Liver (tissue), 10 donors: ENCODE measurements at places on chromosomes 16 and 17. TPM values are rescaled to one million over a fixed set of nuclear protein-coding genes. Genes with fewer than 3 reads are reported as not detected.

KRTAP3-1 gene
- not detected for polyA plus RNA-seq

KRT27 gene
- polyA plus RNA-seq, result not detected

TAC4 gene
- not detected for polyA plus RNA-seq

GRCh38 chr17:42791948-42792347, 6.6 kb downstream of the COA3 start:
- H3K4me3 ChIP-seq, result no peak overlapping the region
- DNase-seq, result no peak
- no peaks in the 10 kb centered on the region for H3K36me3 ChIP-seq
- no peak overlapping the region for H3K27ac ChIP-seq

TBC1D3K gene
- polyA plus RNA-seq, result not detected

- H3K4me1 ChIP-seq, result peaks cover 7% of the 10 kb centered on the region
- H3K36me3 ChIP-seq, result peaks cover 13% of the 10 kb centered on the region
- H3K4me3 ChIP-seq, result no peak overlapping the region
- H3K27me3 ChIP-seq, result no peaks in the 10 kb centered on the region
These were observed 1.3 kb downstream of the CMTR2 start for GRCh38 chr16:71287911-71288310.

DNA sequence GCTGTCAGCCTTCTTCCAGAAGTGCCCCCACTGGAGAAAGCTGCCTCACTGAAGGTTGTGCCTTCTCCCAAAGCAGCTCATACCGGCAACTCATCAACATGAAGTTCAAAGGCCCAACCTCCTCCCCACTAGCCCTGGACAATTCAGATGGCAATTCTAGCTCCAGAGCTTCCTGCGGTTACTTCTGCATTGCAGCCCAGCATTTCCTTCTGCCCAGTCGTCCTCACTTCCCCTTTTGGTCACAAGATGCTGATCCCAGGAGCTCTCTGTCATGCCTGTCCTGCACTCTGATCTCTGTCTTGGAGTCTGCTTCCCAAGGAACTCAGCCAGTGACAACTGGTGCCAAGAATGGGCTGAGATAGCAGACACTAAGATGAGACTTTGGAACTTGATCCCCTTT, 178.2 kb upstream of the SOX9 start:
- H3K4me3 ChIP-seq, result no peak overlapping the region
- no peaks in the 10 kb centered on the region for H3K4me1 ChIP-seq
- H3K27ac ChIP-seq, result no peak overlapping the region

- no peak overlapping the region for H3K4me3 ChIP-seq
- no peaks in the 10 kb centered on the region for H3K4me1 ChIP-seq
These were observed 47.9 kb downstream of the RAB11FIP3 start for GRCh38 chr16:473046-474043.

- no peak overlapping the region for H3K27ac ChIP-seq
- H3K36me3 ChIP-seq, result peaks cover 10% of the 10 kb centered on the region
- peak; percentile 52 for DNase-seq
- H3K4me3 ChIP-seq, result no peak overlapping the region
These were observed 1.8 kb downstream of the LCAT start for GRCh38 chr16:67942200-67942509.

- no peaks in the 10 kb centered on the region for H3K36me3 ChIP-seq
- DNase-seq, result no peak
- no peaks in the 10 kb centered on the region for H3K27me3 ChIP-seq
- no peak overlapping the region for H3K4me3 ChIP-seq
These were observed 54.2 kb upstream of the PMFBP1 start for GRCh38 chr16:72226136-72226535.

HOXB6 gene
- polyA plus RNA-seq, result 0.58 TPM

SSTR5 gene
- not detected for polyA plus RNA-seq

DNA sequence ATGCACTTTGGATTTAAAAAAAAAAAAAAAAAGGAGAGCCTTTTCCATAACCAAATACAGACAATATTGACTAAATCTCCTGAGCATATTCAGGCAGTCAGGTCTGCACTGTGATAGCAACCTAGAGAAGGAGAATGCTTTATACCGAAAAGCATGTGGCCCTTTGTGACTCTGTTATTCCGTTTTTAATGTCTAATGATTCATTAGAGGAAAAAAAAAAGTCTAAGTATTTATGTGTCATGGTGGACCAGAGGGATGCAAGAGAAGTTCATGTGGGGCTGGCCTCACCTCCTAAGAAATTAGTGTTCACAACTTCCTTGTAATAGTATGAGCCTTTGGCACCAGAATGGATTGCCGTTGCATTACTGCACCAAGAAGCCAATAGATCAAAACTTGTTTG, 11.3 kb upstream of the VWA3A start:
- no peak overlapping the region for H3K27ac ChIP-seq
- no peak overlapping the region for H3K4me3 ChIP-seq
- DNase-seq, result no peak
- no peaks in the 10 kb centered on the region for H3K27me3 ChIP-seq
- H3K36me3 ChIP-seq, result peaks cover 2% of the 10 kb centered on the region

DNA sequence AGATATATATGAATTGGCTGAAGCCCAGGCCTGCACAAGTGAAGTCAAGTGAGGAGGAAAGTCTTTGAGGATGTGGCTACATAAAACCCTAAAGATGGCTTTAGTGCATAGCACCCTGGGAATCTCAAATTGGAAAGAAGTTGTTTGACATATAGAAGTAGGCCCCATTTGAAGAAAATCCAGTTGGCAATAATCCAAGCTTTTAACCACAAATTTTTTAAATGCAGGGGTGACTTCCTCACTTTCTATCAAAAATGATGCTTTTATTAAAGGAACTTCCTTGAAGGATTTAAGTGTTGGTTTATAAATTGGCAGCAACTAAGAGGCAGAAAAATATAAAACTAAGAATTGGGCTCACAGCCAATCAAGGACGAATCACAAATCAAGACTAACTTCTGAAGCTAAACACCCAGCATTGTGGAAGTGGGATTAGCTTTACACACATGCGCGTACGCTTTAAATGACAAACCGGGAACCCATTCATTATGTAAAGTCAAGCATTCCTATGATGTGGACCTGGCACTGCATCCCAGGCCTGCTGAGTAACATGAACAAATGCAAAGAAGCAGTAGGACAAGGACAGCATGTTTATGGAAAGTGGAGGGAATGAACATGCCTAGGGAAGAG, 63.3 kb downstream of the NOG start:
- no peak overlapping the region for H3K27ac ChIP-seq
- no peak for DNase-seq
- H3K4me3 ChIP-seq, result no peak overlapping the region
- no peaks in the 10 kb centered on the region for H3K27me3 ChIP-seq

GRCh38 chr16:67675579-67675935, 8.9 kb downstream of the C16orf86 start:
- H3K36me3 ChIP-seq, result no peaks in the 10 kb centered on the region
- no peaks in the 10 kb centered on the region for H3K27me3 ChIP-seq
- peak overlapping the region; percentile 73 for H3K27ac ChIP-seq
- peaks cover 56% of the 10 kb centered on the region for H3K4me1 ChIP-seq

CACNG3 gene
- not detected for polyA plus RNA-seq

DNA sequence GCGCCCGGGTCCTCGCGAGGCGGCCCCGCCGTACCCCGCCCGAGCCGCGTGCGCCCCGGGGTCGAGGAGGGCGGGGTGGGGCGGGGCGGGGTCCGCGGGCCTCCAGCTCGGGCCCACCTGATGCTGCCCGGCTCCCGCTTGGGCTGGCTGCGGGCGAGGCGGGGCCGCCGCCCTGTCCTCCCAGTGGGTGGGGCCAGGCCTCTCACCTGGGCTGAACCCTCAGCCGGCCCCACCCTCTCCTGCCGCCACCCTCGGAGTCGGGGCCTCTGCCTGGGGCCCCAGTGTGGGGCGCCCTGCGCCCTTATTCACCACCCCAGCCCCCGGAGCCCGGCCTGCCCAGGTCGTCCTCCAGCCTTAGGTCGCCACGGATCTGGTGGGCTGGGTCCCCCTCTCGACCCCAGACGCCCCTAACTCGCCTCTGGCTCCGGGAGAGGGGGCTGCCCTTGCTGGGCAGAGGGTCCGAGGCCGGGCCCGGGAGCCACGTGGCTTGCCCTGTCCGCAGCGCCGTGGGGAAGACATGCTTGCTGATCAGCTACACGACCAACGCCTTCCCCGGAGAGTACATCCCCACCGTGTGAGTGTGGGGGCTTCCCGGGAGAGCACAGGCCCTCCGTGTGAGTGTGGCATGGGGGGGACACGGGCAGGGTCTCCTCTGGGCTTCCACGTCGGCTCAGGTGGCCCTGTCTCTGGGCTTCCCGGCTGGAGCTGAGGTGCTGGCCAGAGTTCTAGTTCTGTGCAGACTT, 578 bp downstream of the RAC3 start:
- H3K4me3 ChIP-seq, result no peak overlapping the region
- peaks cover 60% of the 10 kb centered on the region for H3K4me1 ChIP-seq
- no peak overlapping the region for H3K27ac ChIP-seq
- DNase-seq, result no peak

DNA sequence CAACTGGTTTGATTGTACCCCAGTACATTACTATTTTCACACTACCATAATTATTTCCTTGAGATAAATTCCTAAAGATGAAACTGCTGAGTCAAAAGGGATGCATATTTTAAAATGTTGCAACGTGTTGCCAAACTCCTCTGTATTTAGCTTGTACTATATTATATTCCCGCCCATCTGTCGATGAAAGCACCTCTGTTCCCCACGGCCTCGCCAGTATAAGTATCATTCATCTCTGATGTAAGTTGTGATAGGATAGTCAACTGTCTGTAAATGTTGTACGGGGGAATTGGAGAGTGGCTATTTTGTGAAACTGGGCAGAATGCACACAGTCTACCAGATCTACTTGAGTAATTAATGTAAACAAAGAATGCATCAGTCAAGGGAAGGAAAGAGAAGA, 47.7 kb upstream of the TNRC6A start:
- no peak overlapping the region for H3K27ac ChIP-seq
- H3K4me3 ChIP-seq, result no peak overlapping the region

- no peak overlapping the region for H3K27ac ChIP-seq
- H3K27me3 ChIP-seq, result no peaks in the 10 kb centered on the region
- H3K36me3 ChIP-seq, result no peaks in the 10 kb centered on the region
- no peaks in the 10 kb centered on the region for H3K4me1 ChIP-seq
These were observed 148.1 kb downstream of the KCNJ2 start for GRCh38 chr17:70317421-70317820.

G6PC1 gene
- 84.7 TPM for polyA plus RNA-seq

RAB37 gene
- polyA plus RNA-seq, result 5.9 TPM

MYOCD gene
- polyA plus RNA-seq, result 0.14 TPM

DNA sequence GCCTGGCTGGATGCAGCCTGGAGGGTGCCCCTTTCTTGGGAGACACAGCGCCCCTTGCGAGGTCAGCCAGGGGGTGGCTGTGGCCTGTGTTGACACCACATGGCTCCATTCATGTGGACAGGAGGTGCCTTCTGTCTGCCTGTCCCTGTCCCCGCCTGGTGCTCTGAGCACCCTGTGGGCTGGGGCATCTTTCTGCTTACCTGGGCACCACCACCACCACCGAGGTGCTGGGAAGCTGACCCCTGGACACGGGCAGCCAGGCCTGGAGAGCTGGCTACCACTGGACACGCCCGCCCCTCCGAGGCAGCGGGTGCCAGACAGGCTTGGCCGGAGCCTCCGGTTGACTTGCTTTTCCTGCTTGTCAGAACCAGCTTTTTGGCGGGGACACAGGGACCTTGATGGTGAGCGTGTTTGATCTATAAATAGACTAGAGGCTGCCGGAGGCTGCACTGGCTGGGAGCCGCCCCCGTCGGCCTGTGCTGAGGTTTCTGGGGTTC, 121.3 kb upstream of the GSE1 start:
- H3K27me3 ChIP-seq, result no peaks in the 10 kb centered on the region
- no peak overlapping the region for H3K4me3 ChIP-seq
- DNase-seq, result no peak
- H3K36me3 ChIP-seq, result no peaks in the 10 kb centered on the region
- peak overlapping the region; percentile 12 for H3K27ac ChIP-seq

FBXW10 gene
- polyA plus RNA-seq, result 0.20 TPM

SLFN14 gene
- not detected for polyA plus RNA-seq

PDIA2 gene
- polyA plus RNA-seq, result not detected

GRCh38 chr16:79097771-79098170, 502.8 kb downstream of the MAF start:
- H3K4me1 ChIP-seq, result no peaks in the 10 kb centered on the region
- no peaks in the 10 kb centered on the region for H3K27me3 ChIP-seq
- H3K4me3 ChIP-seq, result no peak overlapping the region
- no peak overlapping the region for H3K27ac ChIP-seq
- no peaks in the 10 kb centered on the region for H3K36me3 ChIP-seq
- DNase-seq, result no peak

CBLN1 gene
- 0.55 TPM for polyA plus RNA-seq

DNA sequence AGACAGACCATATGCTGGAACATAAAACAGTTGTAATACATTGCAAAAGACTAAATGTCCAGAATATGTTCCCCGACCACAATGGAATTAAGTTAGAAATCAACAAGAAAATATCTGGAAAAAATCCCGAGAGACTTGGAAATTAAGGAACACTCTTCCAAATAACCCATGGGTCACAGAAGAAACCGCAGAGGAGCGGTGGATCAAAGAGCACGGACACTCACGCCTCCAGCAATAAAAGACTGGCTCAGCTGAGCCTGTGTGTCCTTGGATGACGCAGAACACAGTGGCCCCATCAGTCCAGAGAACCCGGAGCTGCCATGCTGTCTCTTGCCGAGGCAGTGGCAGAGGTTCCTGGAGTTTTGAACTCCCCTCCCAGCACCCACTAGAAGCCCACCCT, 30.9 kb upstream of the FOXF1 start:
- H3K27ac ChIP-seq, result no peak overlapping the region
- H3K36me3 ChIP-seq, result no peaks in the 10 kb centered on the region
- no peaks in the 10 kb centered on the region for H3K4me1 ChIP-seq
- DNase-seq, result no peak

DNA sequence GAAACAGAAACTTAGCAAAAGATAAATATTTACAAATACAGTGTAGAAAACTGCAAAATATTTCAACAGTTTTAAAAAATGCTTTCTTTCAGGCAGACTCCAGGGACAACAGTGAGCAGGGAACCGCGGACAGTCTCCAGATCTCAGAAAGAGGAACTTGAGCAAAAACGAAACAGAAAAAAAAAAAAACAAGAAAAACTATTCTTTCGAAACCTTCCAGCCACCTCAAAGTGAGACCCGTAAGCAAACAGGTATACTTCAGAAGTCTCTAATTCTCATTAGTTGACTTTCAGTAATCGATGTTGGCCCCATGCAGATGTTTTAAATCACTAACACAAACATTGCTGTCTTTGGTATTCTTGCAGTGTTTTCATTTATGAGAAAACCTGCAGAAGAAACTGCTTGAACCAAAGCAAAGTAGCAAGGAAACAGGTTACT, 15.7 kb upstream of the CCL1 start:
- no peak overlapping the region for H3K4me3 ChIP-seq
- no peaks in the 10 kb centered on the region for H3K36me3 ChIP-seq
- peaks cover 3% of the 10 kb centered on the region for H3K4me1 ChIP-seq
- H3K27ac ChIP-seq, result no peak overlapping the region
- DNase-seq, result no peak
- H3K27me3 ChIP-seq, result peaks cover 3% of the 10 kb centered on the region

DNA sequence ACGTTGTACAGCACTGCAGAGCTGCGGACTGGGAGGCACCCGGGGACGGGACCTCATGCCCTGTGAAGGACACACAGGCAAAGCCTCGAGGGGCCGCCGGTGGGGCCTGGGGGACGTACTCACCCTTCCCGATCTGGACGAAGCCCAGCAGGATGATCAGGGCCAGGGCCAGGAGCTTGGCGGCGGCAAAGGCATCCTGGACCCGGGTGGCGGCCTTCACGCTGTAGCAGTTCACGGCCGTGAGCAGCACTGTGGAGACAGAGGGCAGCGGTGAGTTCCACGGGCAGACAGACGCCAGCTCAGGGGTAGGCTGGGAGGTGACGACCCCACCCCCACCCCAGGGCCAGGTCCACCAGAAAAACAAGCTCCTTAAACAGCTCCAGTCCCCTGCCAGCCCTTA, 17.7 kb downstream of the SLC7A5 start:
- no peak overlapping the region for H3K4me3 ChIP-seq
- H3K27me3 ChIP-seq, result no peaks in the 10 kb centered on the region
- DNase-seq, result no peak
- H3K4me1 ChIP-seq, result peaks cover 69% of the 10 kb centered on the region
